Activated naive CD4-positive, alpha-beta T cell treated with anti-CD3 and anti-CD28 coated beads, Interleukin-2, amount 10 ng/mL, durations not matched to agents 7 days and 5 days (primary cell): ENCODE measurements at places on chromosomes 2 and 18.
A peak's percentile ranks its signal among the peaks of the same experiment; 100 is the strongest.

- peak overlapping the region; percentile 93 for H3K27ac ChIP-seq
- H3K36me3 ChIP-seq = peaks cover 6% of the 10 kb centered on the region
- peaks cover 29% of the 10 kb centered on the region for H3K4me1 ChIP-seq
Measured at GRCh38 chr2:55282110-55282917, 13.3 kb upstream of the MTIF2 start.

GRCh38 chr18:74131124-74131523 is 16.5 kb downstream of the FBXO15 start:
- H3K27ac ChIP-seq = no peak overlapping the region
- DNase-seq = no peak
- no peaks in the 10 kb centered on the region for H3K36me3 ChIP-seq
- no peak overlapping the region for H3K4me3 ChIP-seq

- peak overlapping the region; percentile 42 for H3K4me3 ChIP-seq
- DNase-seq = peak; percentile 78
- peak overlapping the region; percentile 77 for H3K27ac ChIP-seq
- H3K36me3 ChIP-seq = no peaks in the 10 kb centered on the region
- peaks cover 10% of the 10 kb centered on the region for H3K4me1 ChIP-seq
Measured at GRCh38 chr18:12904012-12904516, 20.0 kb upstream of the PTPN2 start.

DNA sequence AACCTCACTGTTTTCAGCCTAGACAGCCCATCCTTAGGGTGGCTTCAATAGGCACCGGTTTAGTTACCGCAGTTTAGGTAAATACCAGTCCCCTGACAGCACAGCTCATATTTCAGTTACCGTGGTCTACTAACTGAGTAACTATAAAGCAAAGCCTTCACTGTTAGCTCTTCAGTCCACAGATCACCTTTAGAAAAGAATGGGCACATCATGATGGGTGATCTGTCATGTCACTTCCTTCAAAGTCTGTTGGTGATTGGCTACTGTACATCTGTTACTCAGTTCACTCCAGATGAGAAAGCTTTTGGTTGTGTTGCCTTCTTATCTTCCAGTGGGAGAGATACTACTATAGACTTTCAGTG is 21.0 kb downstream of the SLC20A1 start:
- H3K4me1 ChIP-seq = peaks cover 2% of the 10 kb centered on the region
- no peak for DNase-seq
- no peak overlapping the region for H3K27ac ChIP-seq
- no peaks in the 10 kb centered on the region for H3K27me3 ChIP-seq
- H3K4me3 ChIP-seq = no peak overlapping the region

DNA sequence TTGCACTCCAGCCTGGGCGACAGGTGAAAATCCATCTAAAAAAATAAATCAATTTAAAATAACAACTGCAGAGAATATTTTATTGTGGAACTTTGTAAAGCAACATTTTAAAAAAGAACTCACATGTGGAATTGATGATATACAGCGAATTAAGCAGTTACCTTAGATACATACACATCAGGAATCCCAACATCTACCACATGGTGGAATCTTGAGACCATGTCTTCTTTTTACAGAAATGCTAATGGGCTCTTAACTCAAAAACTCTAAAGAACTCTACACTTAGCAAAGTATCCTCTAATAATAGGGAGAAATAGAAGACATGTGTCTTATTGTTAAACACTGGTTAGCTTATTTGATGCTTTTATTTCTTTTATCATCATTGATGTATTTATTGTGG is 373.6 kb downstream of the CDH7 start:
- H3K36me3 ChIP-seq = no peaks in the 10 kb centered on the region
- DNase-seq = no peak
- no peaks in the 10 kb centered on the region for H3K27me3 ChIP-seq
- H3K4me3 ChIP-seq = no peak overlapping the region
- H3K27ac ChIP-seq = no peak overlapping the region

GRCh38 chr2:96541398-96542152 is 5.0 kb downstream of the ARID5A start:
- H3K4me3 ChIP-seq = no peak overlapping the region
- H3K27me3 ChIP-seq = peaks cover 9% of the 10 kb centered on the region
- no peak overlapping the region for H3K27ac ChIP-seq
- H3K36me3 ChIP-seq = peaks cover 67% of the 10 kb centered on the region
- no peak for DNase-seq

DNA sequence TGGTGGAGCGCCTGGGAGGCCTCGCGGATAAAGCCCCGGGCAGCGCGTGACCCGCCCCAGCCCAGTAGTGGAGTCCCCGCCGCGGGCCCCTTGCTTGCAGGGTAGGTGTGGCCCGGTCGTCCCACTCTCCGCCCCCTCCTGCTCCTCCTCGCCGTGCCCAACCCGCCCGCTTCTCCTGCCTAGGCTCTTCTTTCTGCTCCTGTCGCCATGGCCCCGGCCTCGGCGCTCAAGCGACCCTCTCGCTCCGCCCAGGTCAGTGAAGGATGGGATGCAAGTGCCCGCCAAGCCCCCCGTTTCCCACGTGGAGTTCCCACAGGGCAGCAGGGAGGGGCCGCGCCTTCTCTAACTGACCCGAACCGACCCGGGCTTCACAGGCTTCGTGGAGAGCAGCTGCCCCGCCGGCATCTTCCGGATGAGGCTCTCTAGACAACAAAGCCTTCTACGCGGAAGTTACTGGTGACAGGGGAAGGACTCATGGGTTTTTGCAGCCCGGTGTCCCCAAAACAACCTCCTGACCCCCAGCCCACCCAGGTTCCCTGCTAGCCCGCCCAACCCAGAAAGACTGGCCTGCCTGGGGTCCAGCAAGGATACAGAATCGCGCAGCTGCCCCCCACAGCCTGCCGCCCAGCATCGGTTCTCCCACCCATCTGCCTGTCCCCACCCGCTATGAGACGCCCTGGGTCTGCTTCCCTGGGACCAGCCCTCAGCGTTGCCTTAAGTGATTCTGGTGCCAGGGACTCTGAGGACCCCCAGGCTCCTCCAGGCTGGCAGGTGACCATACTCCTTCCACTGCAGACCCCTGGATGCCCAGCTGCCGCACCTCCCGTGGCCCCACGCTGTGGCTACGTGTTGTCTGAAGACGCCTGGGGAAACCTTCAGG is 32.8 kb downstream of the TTC32 start:
- H3K27ac ChIP-seq = peak overlapping the region; percentile 92
- H3K4me3 ChIP-seq = peak overlapping the region; percentile 87
- DNase-seq = peak; percentile 81
- H3K27me3 ChIP-seq = peaks cover 12% of the 10 kb centered on the region
- peaks cover 29% of the 10 kb centered on the region for H3K4me1 ChIP-seq
- peaks cover 4% of the 10 kb centered on the region for H3K36me3 ChIP-seq

- H3K27me3 ChIP-seq = peaks cover 31% of the 10 kb centered on the region
- H3K4me3 ChIP-seq = no peak overlapping the region
- no peaks in the 10 kb centered on the region for H3K4me1 ChIP-seq
- no peaks in the 10 kb centered on the region for H3K36me3 ChIP-seq
Measured at GRCh38 chr18:46321955-46322354, 217.8 kb downstream of the HAUS1 start.

GRCh38 chr2:142756430-142756829 is 121.0 kb upstream of the KYNU start:
- no peaks in the 10 kb centered on the region for H3K27me3 ChIP-seq
- no peaks in the 10 kb centered on the region for H3K36me3 ChIP-seq
- H3K4me1 ChIP-seq = no peaks in the 10 kb centered on the region
- H3K27ac ChIP-seq = no peak overlapping the region
- H3K4me3 ChIP-seq = no peak overlapping the region

DNA sequence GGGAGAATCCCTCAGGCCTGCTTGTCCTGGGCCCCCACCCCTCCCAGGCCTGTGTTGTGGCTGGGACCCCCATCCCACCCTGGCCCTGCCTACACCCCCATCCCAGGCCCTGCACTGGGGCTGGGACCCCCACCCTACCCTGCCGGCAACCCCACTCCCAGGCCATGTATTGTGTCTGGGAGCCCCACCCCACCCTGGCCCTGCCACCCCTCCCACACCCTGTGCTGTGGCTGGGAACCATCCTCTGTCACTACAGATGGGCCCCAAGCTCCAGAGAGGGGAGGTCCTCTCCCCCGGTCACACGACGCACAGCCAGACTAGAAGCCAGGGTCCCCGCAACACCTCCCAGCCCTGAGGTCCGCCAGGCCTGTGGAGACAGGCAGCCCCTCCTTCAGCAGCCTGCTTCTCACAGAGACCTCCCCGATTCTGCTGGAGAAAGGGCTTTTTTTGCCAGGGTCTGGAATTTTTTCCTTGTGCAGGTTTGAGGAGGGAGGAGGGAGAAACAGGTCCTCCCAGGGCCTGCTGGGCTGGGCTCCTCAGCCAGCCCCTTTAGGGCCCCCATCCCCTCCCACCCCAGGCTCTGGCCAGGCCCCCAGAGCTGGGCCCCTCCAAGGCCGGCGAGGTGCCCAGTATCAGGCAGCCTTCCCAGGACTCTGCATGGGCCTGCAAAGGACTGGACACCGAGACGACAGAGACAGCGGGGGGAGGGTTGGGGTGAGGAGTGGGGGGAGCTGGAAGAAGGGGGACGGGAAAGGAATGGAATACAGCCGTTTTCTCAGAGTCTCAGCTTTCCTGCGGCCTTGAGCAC is 28.0 kb downstream of the KIF1A start:
- no peaks in the 10 kb centered on the region for H3K36me3 ChIP-seq
- H3K27ac ChIP-seq = no peak overlapping the region
- no peak overlapping the region for H3K4me3 ChIP-seq
- peaks cover 4% of the 10 kb centered on the region for H3K27me3 ChIP-seq

GRCh38 chr18:56532176-56532840 is 106.1 kb downstream of the TXNL1 start:
- no peaks in the 10 kb centered on the region for H3K27me3 ChIP-seq
- H3K36me3 ChIP-seq = no peaks in the 10 kb centered on the region
- H3K4me1 ChIP-seq = no peaks in the 10 kb centered on the region
- DNase-seq = no peak

GRCh38 chr2:134361648-134362047 is 107.8 kb downstream of the MGAT5 start:
- no peaks in the 10 kb centered on the region for H3K27me3 ChIP-seq
- DNase-seq = no peak
- H3K27ac ChIP-seq = no peak overlapping the region
- no peaks in the 10 kb centered on the region for H3K4me1 ChIP-seq
- peaks cover 35% of the 10 kb centered on the region for H3K36me3 ChIP-seq

DNA sequence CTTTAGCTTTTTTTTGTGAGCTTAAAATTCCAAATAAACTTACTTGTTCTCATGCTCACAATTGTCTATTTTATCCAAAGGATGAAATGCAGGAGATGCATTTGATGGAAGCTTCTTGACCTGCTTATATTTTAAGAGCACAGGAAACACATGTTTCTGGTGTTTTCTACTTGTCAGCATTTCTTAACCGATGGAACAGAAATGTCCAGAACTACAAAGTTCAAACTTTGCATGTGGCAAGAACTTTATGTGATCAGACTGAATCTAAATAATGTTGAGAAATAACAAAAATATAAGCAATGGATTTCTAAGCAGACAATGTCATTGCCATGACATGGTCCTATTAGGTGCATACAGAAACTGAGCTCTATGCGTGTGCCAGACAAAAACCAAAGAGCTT is 9.9 kb upstream of the CTLA4 start:
- peaks cover 68% of the 10 kb centered on the region for H3K4me1 ChIP-seq
- H3K27ac ChIP-seq = peak overlapping the region; percentile 65
- no peak for DNase-seq
- no peaks in the 10 kb centered on the region for H3K27me3 ChIP-seq
- H3K36me3 ChIP-seq = no peaks in the 10 kb centered on the region

DNA sequence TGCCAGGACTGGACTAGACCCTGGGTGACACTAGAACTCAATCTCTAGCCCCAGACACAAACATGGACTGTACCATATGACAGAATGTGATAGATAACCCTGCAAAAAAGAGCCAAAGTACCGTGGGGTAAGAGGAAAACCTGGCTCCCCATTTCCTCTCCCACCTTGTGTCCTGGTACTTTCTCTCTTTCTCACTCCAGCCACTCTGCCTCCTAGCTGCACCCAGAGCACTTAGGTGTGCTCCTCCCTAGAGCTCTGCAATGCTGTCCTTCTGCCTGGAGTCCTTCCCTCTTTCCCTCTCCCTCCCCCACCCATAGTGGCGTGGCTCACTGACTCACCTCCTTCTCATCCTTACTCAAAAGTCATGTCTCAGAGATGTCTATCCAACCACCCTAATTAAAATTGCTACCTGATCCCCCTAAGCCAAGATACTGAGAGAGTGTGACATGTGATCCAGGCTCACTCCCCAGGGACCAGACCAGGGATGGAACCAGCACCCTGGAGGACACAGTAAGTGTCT is 171.3 kb downstream of the LOXHD1 start:
- DNase-seq = no peak
- no peaks in the 10 kb centered on the region for H3K36me3 ChIP-seq
- H3K27ac ChIP-seq = no peak overlapping the region
- no peaks in the 10 kb centered on the region for H3K4me1 ChIP-seq
- H3K27me3 ChIP-seq = peaks cover 4% of the 10 kb centered on the region

DNA sequence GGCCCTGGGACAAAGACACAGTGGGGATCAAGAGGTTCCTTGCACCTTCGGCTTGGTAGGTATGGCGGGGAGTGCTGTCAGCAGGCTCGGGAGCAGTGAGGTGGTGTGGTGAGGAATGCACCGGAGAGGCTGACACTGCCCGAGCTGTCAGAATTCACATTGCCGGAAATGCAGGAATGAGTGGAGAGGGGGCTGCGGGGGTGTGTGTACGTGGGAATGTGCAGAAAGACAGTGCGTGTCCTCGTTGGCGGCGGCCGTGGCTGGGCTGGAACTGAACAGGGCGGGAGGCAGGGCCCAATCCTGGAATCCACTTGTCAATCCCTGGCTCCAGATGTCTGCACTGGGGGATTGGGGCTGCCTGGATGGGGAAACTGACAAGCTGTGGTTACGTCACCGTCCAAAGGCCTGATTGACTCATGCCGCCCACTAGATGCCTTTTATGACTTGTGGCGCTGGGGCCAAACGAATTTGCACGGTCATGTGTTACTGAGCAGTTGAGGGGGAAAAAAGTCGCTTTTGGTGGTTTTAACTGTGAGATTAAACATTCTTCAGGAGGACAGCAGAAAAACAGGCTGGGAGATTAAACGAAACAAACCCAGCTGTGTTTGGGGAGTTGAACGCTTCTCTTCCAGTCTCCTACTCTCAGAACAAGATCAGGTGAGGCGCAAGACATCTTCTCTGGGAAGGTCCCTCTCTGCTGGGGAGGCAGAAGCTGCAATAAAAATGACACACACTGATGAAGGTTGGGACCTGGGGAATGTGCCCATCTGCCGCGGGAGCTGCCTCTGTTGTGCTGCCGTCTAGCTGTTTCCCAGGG is 189.4 kb upstream of the GLI2 start:
- H3K4me1 ChIP-seq = no peaks in the 10 kb centered on the region
- H3K27ac ChIP-seq = no peak overlapping the region
- no peaks in the 10 kb centered on the region for H3K36me3 ChIP-seq
- peaks cover 13% of the 10 kb centered on the region for H3K27me3 ChIP-seq
- no peak for DNase-seq
- no peak overlapping the region for H3K4me3 ChIP-seq

- peak; percentile 77 for DNase-seq
- peaks cover 33% of the 10 kb centered on the region for H3K36me3 ChIP-seq
- no peaks in the 10 kb centered on the region for H3K27me3 ChIP-seq
- H3K27ac ChIP-seq = peak overlapping the region; percentile 92
- peaks cover 46% of the 10 kb centered on the region for H3K4me1 ChIP-seq
Measured at GRCh38 chr2:69946351-69947324, 14.8 kb downstream of the ASPRV1 start.
